ENCODE measurements at places on chromosomes 5 and 9.

- DNase-seq, result no peak
Measured at GRCh38 chr5:158165647-158166046, 306.7 kb upstream of the CLINT1 start.

DNA sequence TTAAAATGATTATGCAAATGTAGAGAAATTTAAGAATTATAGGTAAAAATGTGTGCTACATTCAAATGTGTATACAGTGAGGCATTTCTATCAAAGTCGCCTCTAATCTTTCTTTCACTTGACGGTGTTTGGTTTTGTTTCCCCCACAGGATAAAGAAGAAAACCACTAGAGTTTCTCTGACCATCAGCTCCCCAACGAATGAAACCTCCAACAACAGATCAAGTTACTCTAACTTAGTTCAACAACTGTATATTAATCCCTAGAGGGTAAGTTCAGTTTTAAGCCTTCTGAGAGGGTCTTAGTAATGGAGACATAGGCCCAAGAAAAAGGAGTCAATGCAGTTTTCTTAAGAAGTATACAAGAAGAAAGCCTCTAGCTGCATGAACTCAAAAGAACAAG lies 11.5 kb upstream of the MYOT start:
- no peak for DNase-seq

DNA sequence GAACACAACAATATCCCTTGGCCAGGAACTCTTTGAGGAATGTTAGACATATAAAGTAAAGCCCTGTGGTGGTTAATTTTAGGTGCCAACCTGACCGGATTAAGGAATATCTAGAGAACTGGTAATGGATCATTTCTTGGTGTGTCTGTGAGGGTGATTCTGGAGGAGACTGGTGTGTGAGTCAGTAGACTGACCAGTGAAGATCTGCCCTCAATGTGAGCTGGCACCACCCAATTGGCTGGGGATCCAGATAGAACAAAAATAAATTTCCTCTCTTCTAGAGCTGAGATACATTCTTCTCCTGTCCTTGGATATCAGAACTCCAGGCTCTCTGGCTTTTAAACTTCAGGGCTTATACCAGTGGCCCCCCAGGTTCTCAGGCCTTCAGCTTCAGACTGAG lies 56.2 kb upstream of the TNPO1 start:
- DNase-seq, result no peak

GRCh38 chr9:120648581-120649197 lies 65.6 kb downstream of the MEGF9 start:
- DNase-seq, result no peak

DNA sequence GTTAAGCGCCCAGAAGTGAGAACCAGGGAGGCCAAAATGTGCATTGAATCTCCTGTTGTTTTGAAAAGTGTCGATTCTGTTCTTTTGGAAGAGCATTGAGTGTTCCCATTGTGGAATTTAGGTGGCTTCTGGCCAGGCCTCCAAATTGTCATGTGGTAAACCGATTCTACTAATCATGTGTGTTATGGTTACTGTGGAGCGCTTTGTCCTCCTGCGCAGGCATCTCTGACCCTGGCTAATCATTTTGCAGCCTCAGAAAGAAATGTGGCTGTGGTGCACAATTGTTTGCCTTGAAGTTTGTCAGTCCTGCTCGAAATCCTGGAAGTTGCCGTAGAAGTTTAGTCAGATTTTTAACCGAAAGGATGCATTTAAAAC lies 121.3 kb downstream of the RASGRF2 start:
- DNase-seq, result no peak

DNA sequence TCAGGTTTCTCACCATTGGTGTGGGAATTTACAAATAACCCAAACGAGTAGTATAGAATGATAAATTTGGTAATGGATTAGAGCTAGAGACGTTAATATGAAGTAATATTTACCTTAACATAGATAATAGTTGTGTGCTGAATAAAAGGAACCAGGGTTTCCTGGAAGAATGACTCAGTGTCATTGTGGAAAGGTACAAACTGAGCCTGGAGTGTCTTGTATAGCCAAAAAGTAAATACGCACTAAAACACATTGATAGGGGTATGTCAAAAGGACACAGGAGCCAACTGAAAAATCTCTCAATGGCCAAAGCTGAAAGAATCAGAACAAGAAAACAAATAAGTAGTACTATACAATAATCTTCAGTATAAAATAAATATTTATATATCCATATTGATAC lies 363.5 kb downstream of the SLCO4C1 start:
- no peak for DNase-seq

DNA sequence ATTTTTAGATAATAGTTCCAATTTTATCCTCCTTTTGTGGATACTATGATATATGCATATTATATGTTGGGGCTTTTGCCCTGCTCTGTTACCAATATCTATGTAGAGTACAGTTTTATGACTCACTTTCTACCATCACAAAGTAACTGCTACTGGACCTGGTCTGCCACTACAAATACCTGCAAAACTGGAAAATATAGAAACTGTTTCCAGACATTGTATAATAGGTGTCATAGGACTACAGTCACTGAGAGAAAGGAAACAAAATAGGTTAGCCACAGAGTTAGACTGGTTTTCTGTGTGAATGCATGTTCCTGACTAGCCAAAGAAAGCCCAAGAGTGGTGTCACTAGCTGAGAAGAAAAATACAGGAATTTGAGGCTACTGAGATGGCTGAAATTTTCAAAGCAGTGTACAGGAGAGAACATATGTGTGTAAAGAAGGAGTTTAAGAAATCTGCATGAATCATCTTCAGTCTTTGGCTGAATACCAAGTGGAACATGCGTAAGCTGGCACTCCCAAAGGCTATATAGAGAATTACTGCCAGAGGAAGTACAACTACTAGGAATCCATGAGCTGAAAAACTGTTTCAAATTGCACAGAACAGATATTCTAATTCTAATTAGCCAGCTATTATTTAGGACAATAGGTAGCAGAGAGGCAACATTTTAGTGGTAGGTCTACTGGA lies 29.0 kb upstream of the FAM174A start:
- no peak for DNase-seq

- DNase-seq, result no peak
Measured at GRCh38 chr5:117461966-117462365, 887.3 kb upstream of the SEMA6A start.

- no peak for DNase-seq
Measured at GRCh38 chr9:20041697-20042081, 252.9 kb upstream of the SLC24A2 start.

DNA sequence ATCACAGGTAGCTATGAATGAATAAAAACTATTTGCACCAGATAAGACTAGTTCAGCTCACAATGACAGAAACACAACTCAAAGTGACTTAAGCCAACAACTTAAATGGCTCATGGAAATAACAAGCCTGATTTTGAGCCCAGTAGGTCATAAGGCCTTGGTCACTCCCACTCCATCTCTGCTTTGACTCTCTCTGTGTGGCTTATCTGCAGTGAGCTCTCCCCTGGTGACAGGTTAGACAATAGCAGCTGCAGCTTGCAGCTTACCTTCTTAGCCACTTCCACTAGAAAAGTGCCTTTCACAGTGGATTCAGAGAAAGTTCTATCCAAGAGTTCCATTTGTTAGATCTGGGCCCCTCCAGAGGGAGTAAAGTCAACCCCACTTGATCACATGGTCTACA lies 315.7 kb downstream of the RAB3C start:
- no peak for DNase-seq

DNA sequence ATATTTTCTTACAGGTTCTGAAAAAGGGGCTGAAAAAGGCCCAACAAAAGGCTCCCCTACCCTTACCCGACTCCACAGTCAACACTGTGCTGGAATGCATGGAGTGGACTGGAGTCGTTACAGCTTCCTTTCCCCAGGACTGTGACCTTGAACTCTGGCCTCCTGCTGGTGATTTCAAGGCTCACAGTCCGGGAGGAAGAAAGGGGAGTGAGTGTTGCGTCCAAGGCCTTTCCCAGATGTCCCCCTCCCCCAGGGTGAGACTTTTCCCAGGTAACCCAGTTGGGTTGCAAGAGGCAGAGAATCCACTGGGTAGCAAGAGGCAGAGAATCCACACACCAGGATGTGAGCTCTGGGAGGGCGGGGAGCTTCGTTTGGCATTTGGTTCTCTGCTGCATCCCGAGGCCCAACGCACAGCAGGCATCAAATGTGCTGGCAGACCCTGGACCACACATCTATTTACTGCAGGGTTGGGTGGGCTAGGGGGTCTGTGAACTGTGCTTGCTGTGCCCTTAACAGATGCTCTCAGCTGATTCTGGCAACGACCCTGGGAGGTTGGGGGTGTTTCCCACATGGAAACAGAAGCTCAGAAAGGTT lies 37.5 kb downstream of the FABP6 start:
- DNase-seq, result no peak

GRCh38 chr5:90174236-90174635 lies 235.3 kb downstream of the CETN3 start:
- DNase-seq, result no peak

DNA sequence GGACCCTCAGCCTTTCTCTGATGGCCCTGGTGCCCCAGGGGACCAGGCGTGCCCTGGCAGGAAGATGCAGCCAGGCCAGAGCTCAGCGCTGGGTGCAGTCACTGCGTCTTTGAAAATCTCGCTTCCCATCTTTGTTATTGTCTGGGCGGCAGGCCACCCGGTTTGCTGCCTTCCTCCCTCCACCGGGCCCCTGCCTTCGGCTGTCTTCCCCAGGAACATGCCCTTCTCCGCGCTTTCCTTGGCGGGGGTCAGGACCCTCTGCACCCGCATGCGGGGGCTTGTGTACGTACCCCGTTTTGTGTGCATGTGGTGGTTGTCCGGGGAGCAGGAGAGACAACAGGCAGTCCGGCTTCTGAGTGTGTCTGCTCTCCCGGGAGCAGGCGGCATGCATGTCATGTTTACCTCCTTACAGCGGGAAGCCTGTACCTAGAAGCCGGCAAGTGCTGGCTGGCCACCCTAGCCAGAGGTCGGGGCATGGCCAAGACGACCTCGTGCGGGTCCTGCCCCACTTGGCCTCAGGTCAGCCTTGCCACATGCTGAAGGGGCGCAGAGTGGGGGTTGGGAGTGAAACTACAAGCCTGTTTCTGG lies 49.5 kb downstream of the DAB2IP start:
- no peak for DNase-seq

DNA sequence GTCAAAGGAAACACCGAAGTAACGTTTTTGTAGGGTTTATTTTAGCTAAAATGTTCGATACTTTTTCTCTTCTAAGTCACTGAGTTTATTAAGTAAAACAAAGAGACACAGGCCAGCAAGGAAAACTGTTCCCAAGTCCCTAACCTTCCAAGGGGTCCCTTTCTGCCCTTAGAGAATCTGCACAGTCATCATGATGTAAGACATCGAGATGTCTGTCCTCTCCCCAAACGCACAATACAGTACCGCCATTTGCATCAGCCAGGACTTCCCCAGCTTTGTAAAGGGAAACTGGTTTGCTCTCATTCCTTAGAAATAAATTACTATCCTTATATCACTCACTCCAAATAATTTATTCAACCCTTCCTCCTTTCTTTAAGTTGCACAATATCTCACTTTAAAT lies 89.3 kb downstream of the MARCHF11 start:
- DNase-seq, result no peak

- DNase-seq, result no peak
Measured at GRCh38 chr9:22373636-22374035, 73.0 kb upstream of the DMRTA1 start.

GRCh38 chr9:99966716-99967115 lies 60.3 kb downstream of the STX17 start:
- no peak for DNase-seq

- DNase-seq, result no peak
Measured at GRCh38 chr5:76983468-76983867, 30.6 kb downstream of the CRHBP start.

- no peak for DNase-seq
Measured at GRCh38 chr9:77370064-77370463, 192.7 kb downstream of the VPS13A start.

DNA sequence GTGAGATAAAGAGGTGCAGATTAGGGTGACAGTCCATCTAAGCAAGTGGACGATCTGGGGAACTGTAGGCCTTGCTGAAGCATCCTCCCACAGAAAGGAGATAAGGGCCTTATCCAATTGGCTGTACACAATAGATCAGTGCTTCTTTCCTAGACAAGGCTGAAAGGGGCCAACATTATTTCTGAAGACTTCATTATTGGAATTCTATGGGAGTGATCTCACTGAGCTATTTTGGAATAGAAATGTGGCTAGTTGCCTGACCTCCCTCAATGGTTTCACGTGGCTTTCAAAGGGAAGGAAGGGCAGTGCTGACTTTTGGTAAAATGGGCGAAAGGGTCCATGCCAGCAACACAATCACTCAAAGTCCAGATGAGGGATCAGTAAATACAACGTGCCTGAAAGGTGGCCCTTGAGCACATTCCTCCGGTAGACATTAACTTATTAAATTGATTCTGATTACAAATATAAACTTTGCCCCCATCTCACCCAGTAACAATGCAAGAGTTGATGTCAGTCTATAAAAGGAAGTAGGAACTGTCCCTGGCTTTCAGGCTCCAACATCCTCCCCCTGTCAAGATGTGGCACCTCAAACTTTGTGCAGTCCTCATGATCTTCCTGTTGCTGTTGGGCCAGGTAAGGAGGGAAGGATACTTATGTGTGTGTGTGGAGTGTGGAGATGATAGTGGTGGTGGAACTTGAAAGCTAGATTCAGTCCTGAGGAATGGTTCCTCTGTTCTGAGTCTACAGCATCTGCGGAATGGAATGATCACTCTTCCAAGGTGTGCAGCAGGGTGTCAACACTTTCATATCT lies at the start of gene LEAP2:
Gene LEAP2, plus strand, starts transcription at position 550 of the 811 bp plus-strand sequence. Its CDS starts 27 bp downstream, at position 577.
- DNase-seq, result no peak

DNA sequence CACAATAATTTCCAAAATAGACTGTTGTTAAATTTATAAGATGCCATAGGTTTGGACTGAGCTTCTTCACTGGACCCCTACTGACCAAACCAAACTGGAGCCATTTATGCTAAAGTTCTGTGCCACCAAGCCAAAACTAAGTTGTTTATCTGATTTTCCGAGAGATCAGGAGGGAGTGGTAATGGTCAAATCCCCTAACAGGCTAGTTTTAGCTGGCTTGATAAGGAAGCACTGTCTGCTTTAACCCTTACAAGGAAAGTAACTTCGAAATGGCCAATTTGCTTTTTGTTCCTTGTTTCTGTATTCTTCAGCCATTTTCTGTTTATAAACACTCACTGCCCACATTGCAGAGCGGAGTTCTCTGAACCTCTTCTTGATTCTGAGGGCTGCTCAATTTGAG lies 246.8 kb upstream of the TUT7 start:
- no peak for DNase-seq
